ENCODE measurements at places on chromosomes 4 and X. TPM values are rescaled to one million over a fixed set of nuclear protein-coding genes. Genes with fewer than 3 reads are reported as not detected.

MAGEB10 gene
- not detected for total RNA-seq

FREM3 gene
- total RNA-seq: 0.12 TPM

XG gene
- 3.9 TPM for total RNA-seq

BTC gene
- 10.3 TPM for total RNA-seq

RNF128 gene
- 144 TPM for total RNA-seq

PTPN13 gene
- 24.9 TPM for total RNA-seq

PLAC1 gene
- total RNA-seq: not detected

MAP7D2 gene
- total RNA-seq: 5.2 TPM

PWWP3B gene
- 5.6 TPM for total RNA-seq

CLCN3 gene
- 95.8 TPM for total RNA-seq

PDE5A gene
- total RNA-seq: 29.7 TPM

TMEM271 gene
- total RNA-seq: not detected

POU3F4 gene
- total RNA-seq: 0.52 TPM

PCSK1N gene
- total RNA-seq: 21.3 TPM

CFP gene
- total RNA-seq: 2.4 TPM

IRAK1 gene
- total RNA-seq: 108 TPM

ETDB gene
- not detected for total RNA-seq

PGRMC1 gene
- total RNA-seq: 126 TPM

SHOX gene
- not detected for total RNA-seq

VSIG1 gene
- 56.9 TPM for total RNA-seq

SORCS2 gene
- 1.7 TPM for total RNA-seq

MAGEB1 gene
- total RNA-seq: not detected

EDNRA gene
- 9.7 TPM for total RNA-seq

ZCCHC18 gene
- 1.0 TPM for total RNA-seq

UGT2A2 gene
- not detected for total RNA-seq

SPANXN3 gene
- not detected for total RNA-seq

RHOXF1 gene
- 0.29 TPM for total RNA-seq

FABP2 gene
- total RNA-seq: not detected

HSFX3 gene
- total RNA-seq: not detected

SUPT20HL2 gene
- not detected for total RNA-seq

STS gene
- total RNA-seq: 11.9 TPM

CT55 gene
- total RNA-seq: not detected

BMX gene
- total RNA-seq: 3.7 TPM

CABS1 gene
- not detected for total RNA-seq

CYBB gene
- total RNA-seq: 41.8 TPM

WAS gene
- 11.5 TPM for total RNA-seq

ARHGEF38 gene
- total RNA-seq: 20.4 TPM

SLITRK4 gene
- total RNA-seq: 1.2 TPM

ADGRG4 gene
- total RNA-seq: not detected

L1CAM gene
- 10.0 TPM for total RNA-seq

ARX gene
- not detected for total RNA-seq

SLC30A9 gene
- total RNA-seq: 51.9 TPM

YY2 gene
- 1.9 TPM for total RNA-seq

ADAMTS3 gene
- total RNA-seq: 0.40 TPM

NAA11 gene
- total RNA-seq: not detected

GNPDA2 gene
- total RNA-seq: 11.7 TPM

ADH7 gene
- not detected for total RNA-seq

All from mucosa of gallbladder (tissue), 1 donor.